SW 1271 (cell line): ENCODE measurements at places on chromosomes 6 and 20.

GRCh38 chr6:29917857-29918256 lies 24.5 kb upstream of the HLA-A start:
- DNase-seq = no peak

GRCh38 chr6:49966334-49966733 lies 2.4 kb upstream of the DEFB114 start:
- DNase-seq = no peak

GRCh38 chr6:35388772-35389352 lies 46.5 kb downstream of the PPARD start:
- DNase-seq = no peak

DNA sequence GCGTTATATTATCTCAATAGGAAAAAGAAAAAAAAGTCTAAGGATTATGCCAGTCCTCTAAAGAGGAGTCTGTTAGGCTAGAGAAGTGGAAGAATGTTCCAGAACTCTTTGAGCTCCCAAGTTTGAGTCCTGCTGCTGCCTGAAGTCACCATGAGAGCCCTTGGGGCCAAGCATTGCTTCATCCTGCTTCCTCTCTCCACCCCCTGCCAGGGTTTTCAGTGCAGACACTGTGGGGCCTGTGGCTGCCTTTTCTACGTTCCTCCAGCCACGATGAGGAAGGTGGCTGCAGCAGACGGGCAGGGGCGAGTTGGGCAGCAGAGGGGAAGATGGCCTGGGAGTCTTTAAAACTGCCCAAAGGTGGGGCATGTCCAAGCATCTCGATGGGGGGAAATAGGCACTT lies 214.4 kb upstream of the KCNG1 start:
- DNase-seq = no peak

GRCh38 chr20:34458631-34459030 lies 57.6 kb upstream of the DYNLRB1 start:
- DNase-seq = no peak

DNA sequence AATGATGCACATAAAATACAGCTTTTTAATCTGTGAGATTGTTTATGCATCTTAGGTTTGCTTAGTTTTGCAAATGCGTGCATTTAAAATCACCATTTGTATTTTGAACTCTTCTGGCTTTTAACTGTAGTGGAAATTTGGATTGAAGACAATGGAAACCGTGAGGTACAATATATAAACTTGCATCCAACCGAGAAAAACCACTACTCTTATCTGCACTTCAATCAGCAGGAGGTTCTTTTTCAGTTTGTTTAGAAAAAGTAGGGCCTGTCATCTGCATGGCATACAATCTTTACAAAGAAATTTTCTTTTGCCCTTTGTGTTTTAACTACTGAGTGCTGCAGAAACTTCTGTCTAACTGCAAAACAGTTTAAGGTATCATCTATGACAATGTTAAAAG lies 132.8 kb downstream of the LAMA2 start:
- no peak for DNase-seq

- DNase-seq = no peak
Observed at GRCh38 chr6:42236682-42237473, 19.2 kb upstream of the MRPS10 start.

DNA sequence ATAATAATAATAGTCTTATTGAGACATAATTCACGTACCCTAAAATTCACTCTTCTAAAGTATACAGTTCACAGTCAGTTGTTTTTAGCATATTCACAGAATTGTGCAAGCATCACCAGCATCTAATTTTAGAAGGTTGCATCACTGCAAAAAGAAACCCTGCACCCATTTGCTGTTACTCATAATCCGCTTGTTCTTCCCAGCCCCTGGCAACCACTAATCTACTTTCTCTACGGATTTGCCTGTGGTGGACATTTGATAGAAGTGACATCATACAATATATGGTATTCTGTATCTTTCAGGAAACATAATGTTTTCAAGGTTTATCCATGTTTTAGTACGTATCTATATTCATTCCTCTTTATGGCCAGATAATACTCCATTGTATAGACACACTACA lies 41.5 kb upstream of the FAM184A start:
- DNase-seq = no peak

DNA sequence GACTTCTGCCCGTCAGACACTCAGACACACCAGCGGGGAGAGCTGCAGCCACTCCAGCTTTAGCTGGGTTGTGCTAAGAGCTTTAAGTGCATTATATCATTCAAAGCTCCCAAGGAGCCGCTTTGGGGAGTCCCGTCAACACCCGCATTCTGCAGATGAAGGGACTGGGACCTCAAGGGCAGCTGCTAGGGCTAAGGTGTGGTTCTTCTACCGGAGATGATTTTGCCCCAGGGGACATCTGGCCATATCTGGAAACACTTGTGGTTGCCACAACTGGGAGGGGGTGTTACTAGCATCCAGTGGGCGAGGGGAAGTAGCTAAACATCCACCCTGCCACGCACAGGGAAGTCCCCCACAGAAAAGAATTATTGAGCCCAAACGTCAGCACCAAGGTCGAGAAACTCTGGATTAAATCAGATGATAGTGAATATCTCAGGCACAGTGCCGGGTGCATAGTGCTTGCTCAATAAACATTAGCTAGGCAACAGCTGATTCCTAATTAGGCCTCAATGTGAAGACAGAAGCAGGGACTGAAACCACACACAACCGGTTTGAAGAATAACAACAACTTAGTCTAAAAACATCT lies 29.6 kb downstream of the PMEPA1 start:
- DNase-seq = no peak

DNA sequence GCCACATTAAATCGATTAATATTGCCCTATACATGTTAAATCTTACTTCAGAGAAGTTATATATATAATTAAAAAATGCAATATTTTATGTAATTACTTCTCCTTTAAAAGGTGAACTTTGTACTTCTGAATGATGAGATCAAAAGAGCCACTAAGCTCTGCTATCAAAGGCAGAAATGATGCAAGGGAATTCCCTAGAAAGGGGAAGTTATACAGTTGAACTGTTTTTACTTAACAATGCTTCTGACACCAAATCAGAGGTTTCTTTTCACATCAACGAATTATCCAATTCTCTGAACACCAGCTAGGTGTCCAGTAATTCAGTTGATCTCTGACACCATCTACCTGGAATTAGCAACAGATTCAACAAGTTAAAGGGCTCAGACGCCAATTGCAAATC lies 319.9 kb upstream of the TSHZ2 start:
- no peak for DNase-seq

- no peak for DNase-seq
Observed at GRCh38 chr20:47761482-47762047, 23.7 kb downstream of the SULF2 start.

- no peak for DNase-seq
Observed at GRCh38 chr6:61887423-61887822, 398.6 kb downstream of the KHDRBS2 start.

GRCh38 chr6:44935693-44936300 lies 392.3 kb upstream of the RUNX2 start:
- DNase-seq = no peak

DNA sequence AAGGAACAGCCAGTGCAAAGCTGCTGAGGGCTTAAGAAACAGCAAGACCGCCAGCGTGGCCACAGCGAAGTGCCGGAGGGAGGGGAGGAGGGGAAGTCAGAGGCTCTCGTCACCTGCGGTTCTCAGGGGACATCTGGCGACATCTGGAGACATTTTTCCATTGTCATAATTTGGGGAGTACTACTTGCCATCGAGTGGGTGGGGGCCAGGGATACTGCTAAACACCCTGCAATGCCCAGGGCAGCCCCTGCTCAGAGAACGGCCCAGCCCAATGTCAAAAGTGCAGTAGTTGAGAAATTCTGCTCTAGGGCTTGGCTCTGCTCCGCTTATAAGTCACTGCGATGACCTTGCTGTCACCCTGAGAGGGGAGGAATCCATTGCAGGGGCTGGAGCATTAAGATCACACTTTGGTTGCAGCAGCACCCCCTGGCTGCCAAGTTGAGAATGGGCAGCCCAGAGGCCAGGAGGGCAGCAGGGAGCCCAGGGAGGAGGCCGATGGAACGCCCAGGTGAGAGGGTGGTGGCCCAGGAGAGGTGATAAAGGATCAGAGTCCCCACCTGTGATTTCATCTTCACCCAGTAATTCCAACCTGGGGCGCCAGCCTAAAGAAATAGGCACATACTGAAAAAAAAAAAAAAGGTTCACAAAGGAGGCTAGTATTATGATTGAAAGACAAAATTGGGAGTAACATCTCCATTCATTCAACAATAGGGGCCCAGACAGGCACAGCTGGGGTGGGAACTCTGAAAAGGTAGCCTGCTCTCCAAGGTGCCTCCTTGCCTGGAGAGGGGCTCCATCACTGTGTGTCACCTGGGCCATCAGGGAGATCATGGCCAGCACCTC lies 218.2 kb downstream of the BMP7 start:
- DNase-seq = peak; percentile 23

- no peak for DNase-seq
Observed at GRCh38 chr6:138446821-138447220, 42.8 kb downstream of the HEBP2 start.

GRCh38 chr20:54848262-54848661 lies 372.9 kb downstream of the DOK5 start:
- DNase-seq = no peak

DNA sequence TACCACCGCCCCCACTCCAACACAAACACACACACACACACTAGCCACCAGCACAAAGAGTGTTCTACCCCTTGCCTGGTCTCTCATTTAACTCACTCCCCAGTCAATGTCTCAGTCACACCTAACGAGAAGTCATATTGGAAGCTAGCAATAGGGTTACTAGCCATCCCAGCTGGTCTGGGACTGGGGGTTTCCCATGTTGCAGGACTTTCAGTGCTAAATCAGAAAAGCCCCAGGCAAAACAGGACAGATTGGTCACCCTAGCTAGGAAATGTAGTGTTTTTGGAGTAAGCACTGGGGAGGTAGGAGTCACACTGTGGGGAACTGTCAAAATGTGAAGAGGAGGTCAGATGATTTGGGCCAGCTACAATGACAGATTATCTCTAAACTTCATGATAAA lies 158.1 kb downstream of the UNC5CL start:
- no peak for DNase-seq

GRCh38 chr6:19329078-19329477 lies 508.1 kb upstream of the ID4 start:
- no peak for DNase-seq

GRCh38 chr6:105382496-105382895 lies 20.4 kb downstream of the PREP start:
- DNase-seq = no peak

- peak; percentile 25 for DNase-seq
Observed at GRCh38 chr6:8193541-8193940, 91.2 kb upstream of the EEF1E1 start.

- no peak for DNase-seq
Observed at GRCh38 chr6:42210551-42210950, 7.1 kb downstream of the MRPS10 start.

DNA sequence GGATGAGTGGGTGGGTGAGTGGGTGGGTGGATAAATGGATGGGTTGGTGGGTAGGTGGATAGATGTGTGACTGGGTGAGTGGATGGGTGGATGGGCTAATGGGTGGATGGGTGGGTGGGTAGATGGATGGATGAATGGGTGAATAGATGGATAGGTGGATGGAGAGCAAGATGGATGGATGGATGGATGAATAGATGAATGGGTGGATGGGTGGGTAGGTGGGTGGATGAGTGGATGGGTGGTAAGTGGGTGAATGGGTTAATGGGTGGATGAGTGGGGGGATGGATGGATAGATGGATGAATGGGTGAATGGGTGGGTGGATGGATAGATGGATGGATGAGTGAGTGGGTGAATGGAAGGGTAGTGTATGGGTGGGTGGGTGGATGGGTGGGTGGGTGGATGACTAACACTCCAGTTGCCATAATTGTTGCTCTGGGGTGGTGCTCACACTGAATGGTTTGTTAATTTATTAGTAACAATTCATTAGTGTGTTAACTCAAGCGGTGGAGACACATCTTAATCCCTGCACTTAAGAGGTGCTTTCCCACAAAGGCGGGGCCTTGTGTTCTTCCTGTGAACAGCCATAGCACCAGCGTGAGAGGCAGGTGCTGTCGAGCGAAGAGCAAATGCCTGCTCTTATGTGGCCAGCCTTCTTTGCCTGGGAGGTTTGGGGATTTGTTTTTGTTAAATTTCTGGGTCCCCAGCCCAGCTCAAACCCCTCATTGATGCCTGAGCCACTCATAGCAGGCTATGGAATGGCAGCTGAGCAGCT lies 4.9 kb upstream of the APCDD1L start:
- DNase-seq = no peak

DNA sequence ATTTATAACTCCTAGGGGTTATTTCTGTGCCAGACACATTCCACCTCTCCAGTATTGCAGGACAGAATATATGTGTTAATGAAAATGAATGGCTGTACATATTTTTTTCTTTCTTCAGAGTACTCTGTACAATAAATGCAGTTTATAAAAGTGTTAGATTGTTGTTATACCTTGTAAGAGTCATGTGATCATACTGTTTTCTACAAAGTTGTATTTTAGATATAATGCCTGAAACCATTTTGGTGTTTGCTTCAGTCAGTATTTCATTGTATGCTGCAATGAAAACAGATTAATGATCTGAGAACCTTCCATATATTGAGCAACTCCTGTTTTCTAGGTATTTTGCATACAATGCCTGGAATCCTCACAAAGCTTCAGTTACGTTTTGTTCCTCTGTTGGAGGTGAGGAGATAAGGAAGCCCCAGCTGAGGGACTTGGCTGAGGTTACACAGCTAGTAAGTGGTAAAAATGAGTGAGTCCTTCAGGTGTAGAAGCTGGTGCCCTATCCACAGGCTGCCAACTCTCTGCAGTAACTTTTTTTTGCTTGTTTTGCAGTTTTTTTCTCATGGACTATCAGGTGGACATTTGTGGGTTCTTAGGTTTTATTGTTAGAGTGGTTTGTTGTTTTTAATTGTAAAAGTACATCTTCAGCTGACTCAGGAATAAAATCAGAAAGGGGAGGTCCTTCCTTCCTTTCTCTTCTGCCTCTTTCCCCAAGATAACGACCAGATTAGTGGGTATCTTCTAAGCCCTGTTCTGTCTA lies 11.6 kb downstream of the PDCD2 start:
- DNase-seq = no peak

- DNase-seq = no peak
Observed at GRCh38 chr20:46322641-46323040, 14.3 kb upstream of the CDH22 start.

GRCh38 chr20:33864324-33864963 lies 53.3 kb downstream of the CHMP4B start:
- DNase-seq = no peak

GRCh38 chr6:24910961-24911725 lies 24.6 kb downstream of the RIPOR2 start:
- no peak for DNase-seq

DNA sequence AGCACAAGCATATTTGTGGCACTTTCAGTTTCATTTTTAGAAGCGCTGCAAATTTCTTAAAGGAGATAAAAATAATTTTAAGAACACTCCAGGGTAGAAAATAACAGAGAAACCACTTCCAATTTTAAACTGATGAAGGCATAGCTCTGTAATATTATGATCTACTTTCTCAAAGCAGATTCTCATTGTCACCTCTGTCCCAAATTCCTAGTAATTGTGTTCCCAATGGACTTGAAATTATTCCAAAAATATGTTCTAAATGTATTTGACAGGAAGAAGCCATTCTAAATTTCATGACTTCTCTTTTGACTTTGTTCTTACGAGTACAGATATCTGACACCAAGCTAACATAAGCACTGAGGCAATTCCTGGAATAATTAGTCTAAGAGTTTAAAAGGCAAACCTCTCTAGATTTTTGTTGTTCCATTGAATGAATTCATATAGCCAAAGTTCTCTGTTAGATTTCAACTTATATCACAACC lies 140.2 kb upstream of the CARMIL1 start:
- DNase-seq = no peak

GRCh38 chr6:42086046-42087035 lies 36.0 kb downstream of the TAF8 start:
- no peak for DNase-seq

GRCh38 chr6:43795421-43795820 lies 25.4 kb downstream of the VEGFA start:
- no peak for DNase-seq
